ENCODE measurements at places on chromosomes 2 and 18.

GRCh38 chr2:21656330-21657075 lies 532.7 kb downstream of the TDRD15 start:
- DNase-seq = no peak

DNA sequence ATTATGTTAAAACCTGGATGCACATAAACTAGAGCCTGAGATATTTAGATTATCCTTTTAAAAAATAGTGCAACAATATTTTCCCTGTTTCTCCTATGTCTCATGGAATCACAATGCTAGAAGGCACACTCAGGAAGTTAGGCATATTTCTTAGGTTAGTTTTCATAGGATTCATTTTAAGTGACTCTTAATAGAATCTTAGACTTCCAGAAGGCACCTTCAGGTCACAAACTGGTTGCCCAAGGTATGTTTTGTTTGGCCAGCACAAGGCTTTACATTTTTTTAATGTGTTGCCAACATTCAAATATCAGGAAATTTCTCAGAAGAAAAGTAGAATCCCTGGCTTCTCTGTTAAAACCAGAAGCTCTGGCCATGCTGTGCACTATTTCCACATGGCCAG lies 129.3 kb downstream of the LNPK start:
- no peak for DNase-seq

DNA sequence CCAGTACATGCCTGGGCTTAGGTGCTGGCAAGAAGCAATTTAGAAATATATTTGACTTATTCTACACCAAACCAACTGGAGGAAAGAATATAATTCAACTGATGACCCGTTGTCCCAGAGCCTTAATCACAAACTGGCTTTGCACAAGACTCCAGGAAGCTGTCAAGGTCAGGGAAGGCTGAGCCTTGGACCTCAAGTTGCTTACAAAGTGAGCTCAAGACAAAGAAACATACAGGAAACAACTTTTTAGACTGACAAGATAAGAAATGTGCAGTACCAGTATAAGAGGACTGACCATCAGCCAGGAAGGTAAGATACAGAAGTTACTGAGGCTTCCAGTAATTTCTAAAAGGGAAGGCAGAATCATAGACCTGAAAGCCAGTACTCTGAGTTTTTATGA lies 35.0 kb upstream of the GPR55 start:
- no peak for DNase-seq

DNA sequence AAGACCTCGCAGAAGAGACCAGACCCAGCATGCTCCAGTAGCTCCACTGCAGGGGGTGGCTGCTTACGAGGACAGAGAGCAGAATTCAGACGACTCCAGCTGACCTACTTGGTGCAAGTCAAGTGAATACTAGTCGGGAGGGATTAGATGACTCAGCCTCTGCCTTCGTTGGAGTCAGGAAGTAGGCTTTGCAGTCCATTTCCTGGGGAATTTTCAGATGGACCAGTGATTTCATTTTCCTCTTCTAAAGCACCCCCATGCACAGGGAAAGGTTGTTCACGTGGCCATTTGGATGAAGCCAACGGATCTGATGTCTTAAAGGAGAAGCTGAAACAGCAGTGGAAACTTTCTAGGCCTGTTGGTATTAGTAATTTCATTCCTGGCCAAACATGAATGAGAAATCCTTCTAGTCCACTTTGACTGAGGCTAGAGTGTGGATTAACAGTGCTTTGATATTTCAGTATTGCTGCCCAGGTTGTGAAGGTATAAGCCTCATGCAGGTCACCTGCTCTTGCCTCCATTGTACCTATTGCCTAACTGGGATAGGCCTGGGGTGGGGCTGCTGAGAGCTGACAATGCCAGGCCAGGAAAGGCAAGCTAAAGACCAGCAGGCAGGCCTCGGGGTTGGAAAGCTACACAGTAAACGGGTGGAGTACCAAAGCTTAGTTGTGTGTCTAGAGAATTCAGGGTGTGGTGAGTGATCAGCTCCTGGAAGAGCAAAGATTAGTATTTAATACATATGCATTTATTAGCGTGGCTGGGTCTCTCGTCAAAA lies 117.6 kb upstream of the FOSL2 start:
- no peak for DNase-seq

DNA sequence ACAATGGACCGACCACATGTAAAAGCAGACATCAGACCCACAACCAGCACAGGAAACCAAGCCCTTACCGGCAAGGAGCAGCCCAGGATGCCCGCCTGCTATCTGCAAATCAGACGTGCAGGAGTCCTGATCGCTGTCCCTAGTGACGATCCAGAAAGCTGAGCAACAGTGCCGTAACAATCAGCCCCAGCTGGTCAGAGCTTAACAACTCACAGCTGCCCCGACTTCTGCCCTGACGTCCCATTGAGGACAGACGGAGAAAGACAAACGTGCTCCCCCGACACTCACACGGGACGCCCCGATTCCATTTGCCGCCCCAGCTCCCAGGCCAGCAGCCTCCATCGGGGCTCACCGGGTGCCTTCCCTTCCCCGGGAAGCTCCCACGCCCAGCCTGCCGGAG lies 39.8 kb upstream of the PXDN start:
- DNase-seq = no peak
